NCI-H1105 treated with DMSO at 0.1 percent for 48 hours (cell line): ENCODE measurements at places on chromosomes 13 and 19.

DNA sequence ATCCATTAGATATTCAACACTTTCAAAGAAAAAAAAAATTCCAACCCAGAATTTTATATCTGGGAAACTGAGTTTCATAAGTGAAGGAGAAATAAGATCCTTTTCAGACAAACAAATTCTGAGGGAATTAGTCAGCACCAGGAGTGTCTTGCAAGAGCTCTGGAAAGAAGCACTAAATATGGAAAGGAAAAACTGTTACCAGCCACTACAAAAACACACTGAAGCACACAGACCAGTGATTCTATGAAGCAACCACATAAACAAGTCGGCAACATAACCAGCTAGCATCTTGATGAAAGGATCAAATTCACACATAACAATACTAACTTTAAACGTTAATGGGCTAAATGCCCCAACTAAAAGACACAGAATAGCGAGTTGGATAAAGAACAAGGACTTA, 368.4 kb upstream of the MIR17HG start:
- DNase-seq: no peak

DNA sequence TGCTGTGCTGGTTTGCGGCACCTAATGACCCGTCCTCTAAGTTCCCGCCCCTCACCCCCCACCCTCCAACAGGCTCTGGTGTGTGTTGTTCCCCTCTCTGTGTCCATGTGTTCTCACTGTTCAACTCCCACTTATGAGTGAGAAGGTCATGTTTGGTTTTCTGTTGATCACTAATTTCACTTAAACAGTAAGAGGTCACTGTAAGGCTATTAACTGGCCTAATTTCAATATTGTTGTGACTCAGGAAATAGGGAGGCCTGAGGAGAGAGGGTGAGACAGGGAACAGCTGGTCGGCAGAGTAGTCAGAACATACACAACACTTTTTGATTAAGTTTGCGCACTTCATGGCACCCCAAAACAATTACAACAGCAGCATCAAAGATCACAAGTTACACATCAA, 15.6 kb downstream of the TUBGCP3 start:
- no peak for DNase-seq

DNA sequence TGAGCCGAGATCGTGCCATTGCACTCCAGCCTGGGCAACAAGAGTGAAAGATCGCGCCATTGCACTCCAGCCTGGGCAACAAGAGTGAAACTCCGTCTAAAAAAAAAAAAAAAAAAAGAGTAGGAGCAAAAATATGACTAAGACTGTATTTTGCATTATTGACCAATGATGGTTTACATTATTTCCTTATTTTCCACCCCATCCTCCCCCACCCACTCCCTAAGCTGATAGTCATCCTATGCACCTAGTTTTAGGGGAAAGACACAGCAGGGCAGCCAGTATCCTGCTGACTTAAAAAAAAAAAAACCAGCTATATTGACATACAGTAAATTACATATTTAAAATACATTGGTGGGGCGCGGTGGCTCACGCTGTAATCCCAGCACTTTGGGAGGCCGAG, 25.1 kb downstream of the VAV1 start:
- DNase-seq: no peak

DNA sequence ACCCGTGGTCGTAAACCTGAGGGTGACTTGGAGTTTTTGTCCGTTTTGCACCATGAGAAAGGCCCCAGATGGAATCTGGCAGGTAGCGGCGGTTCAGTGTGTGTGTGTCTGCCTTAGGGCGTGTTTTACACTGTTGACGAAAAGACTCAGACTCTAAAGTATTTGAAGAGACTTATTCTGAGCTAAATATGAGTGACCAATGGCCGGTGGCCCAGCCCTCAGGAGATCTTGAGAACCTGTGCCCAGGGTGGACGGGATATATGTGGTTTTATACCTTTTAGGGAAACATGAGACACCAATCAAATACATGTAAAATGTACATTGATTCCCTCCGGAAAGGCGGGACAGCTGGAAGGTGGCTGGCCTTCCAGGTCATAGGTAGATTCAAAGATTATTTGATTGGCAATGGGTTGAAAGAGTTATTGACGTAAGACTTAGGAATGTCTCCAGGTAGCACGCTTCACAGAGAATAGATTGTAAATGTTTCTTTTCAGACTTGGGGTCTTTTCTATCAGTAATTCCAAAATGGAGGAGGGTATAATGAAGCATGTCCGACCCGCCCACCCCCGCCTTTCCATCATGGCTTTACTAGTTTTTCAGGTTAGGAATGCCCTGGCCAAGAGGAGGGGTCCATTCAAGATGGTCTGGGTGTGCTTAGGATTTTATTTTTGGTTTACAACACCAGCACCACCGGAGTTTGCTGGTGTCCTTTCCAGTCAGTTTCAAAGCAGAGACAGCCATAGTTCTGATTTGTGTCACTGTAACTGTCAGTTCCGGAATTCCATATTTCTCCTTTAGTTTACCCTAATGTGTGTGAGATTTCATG, 1.0 kb upstream of the ZNF529 start:
- DNase-seq: no peak

GRCh38 chr19:5054551-5055456, 85.9 kb downstream of the KDM4B start:
- DNase-seq: no peak

- DNase-seq: no peak
These were observed 7.8 kb downstream of the GRIN2D start for GRCh38 chr19:48401287-48401686.

GRCh38 chr13:39370554-39370953, 232.4 kb downstream of the LHFPL6 start:
- no peak for DNase-seq

GRCh38 chr19:14915116-14915515, 26.2 kb upstream of the OR7C2 start:
- no peak for DNase-seq

DNA sequence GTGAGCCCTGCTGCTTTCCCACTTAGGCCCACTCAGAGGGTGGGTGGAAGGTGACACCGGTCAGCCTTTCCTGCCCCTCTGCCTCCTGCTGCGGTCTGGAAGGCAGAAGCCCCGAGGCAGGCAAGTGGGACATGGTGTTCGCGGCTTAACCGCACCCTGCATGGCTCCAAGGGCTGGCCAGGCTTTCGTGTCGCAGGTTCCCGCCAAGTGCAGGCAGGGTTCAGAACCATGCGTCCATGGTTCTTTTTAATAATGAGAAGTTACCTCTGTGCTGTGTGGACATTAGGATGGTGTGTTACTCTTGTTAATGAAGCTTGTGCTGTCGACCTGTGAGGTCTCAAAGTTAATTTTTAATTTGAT, 986 bp downstream of the DGKH start:
- no peak for DNase-seq

- DNase-seq: no peak
These were observed 42.5 kb upstream of the ANKRD10 start for GRCh38 chr13:110957181-110957884.

DNA sequence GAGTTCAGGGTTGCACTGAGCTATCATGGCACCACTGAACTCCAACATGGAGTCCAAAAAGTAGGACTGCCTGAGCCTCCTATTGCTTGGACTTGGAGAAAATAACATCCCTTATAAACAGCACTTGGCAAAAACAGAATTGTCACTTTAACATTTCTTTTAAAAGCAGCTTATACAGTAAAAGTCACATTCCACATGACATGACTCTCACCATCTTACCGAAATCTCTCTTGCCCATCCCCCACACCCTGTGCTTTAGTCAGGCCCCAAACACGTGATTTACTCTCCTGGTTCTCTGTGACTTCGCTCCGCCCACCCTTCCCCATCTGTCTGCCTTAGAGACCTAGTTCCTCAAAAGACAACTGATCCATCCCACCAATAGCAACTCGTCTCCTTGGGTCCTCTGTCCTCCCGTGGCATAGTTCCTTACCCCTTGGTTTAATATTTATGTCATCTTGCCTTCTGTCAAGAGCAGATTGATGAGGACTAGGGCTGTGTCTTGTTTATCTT, 4.6 kb downstream of the SAFB start:
- DNase-seq: no peak

GRCh38 chr13:77779552-77780272, 82.2 kb downstream of the SLAIN1 start:
- DNase-seq: peak; percentile 61

GRCh38 chr13:44199627-44200207, 173.9 kb upstream of the SERP2 start:
- peak; percentile 15 for DNase-seq

DNA sequence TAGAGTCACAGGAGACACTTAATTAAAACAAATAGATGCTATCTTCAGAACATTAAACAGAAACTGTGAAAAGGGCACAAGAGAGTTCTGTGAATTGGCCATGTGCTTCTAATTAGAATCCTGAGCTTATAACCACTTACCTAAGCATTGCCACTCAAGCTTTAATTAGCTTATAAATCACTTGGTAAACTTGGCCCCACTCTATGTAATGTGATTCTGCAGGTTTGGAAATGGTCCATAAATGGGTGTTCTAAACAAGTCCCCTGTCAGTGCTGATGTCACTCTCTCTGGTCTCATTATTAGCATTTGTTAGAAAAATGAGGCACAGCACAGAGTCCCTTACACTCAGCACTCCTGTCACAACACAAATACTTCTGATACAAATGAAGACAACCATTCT, 18.0 kb downstream of the ZNF91 start:
- DNase-seq: peak; percentile 56

- no peak for DNase-seq
These were observed 83.8 kb downstream of the FAM216B start for GRCh38 chr13:42864952-42865767.

DNA sequence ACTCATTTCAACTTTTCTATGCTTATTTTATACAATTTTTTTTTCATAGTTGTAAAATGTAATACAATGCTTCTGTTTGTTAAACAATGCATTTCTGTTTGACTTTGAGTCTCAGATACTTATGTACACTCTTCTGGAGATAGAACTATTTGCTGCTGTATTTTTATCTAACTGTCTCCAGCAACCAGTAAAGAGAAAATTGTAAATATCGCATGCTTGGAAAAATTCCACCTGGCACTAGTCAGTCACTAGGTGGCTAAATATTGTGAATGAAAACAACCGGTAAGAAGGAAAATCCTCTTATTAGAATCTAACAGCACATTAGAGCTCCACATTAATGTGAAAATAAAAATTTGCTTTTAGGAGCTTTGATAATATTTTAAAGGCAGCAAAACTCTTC, 876.5 kb downstream of the PCDH9 start:
- peak; percentile 29 for DNase-seq

- no peak for DNase-seq
These were observed 416 bp upstream of the DOCK9 start for GRCh38 chr13:98978280-98978679.

DNA sequence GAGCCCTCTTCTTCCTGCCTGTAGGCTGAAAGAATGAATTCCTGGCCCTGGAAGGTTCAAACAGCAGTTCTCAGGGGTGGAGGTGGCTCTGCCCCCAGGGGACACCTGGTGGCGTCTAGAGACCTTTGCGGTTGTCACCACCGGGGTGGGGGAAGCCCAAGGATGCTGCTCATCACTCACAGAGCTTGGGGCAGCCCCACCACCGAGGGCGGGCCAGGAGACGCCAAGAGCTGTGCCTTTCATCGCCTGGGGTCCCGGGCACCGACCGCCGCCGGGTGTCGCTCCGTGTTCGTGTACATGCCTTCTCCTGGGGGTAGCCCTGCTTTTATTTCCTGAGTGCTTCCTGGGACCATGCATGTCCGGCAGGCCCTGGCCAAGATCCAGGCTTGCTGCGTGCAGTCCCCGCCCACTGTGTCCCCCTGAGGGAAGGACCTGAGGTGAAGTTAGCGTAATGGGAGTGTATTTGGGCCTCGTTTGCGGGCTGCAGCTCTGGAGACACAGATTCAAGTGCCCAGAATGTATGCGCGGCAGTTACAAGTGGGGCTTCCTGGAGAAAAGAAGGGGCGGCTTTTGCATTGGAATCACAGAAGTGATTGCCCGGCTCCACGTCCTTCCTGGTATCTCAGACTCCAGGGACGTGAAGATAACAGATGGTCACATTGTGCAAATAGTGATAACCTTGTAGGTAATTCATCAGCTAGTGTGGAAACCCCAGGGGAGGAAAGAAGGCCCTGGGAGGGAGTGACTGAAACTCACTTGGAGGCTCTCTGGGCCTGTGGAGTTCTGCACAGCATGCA, 7.8 kb downstream of the DOT1L start:
- DNase-seq: no peak

GRCh38 chr13:73364736-73365135, 305.9 kb downstream of the KLF5 start:
- DNase-seq: no peak

GRCh38 chr19:4077800-4078684, 11.3 kb upstream of the ZBTB7A start:
- no peak for DNase-seq

GRCh38 chr19:4064149-4064495, 2.6 kb downstream of the ZBTB7A start:
- no peak for DNase-seq

DNA sequence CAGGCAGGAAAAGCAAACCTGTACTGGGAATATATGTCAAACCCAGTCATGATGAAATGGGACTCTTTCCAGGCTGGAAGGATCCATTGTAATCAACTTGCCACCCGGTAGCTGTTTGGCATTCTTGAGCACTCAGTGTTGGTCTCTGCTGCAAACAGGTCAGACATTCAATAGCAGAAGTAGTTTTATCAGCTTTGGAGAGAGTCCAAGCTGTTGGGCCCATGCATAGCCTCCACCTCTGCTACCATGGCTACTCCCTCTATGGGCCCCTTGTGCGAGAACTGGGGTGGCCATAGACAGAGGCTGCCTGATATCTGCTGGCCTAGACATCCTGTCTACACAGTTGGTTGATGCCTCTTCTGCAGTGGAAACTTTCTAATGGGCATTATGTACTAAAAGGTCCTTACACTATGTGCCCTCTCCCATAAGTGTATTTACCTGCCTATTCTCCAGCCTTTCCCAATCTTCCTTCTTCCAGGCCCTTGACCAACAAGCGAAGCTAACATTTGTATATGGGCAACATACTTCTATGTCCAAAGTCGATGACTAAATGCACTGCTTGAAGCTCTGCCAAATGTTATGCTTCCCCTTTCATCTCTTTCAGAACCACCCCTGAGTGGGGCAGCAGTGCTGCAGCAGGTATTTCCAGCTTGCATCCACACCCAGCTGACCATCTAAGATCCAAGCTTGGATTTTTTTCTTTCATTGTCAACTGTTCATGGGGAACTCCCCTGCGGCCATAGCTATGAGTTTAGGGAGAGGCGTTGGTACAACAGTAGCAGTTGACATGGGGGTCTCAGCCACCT, 5.3 kb upstream of the RNF6 start:
- no peak for DNase-seq

DNA sequence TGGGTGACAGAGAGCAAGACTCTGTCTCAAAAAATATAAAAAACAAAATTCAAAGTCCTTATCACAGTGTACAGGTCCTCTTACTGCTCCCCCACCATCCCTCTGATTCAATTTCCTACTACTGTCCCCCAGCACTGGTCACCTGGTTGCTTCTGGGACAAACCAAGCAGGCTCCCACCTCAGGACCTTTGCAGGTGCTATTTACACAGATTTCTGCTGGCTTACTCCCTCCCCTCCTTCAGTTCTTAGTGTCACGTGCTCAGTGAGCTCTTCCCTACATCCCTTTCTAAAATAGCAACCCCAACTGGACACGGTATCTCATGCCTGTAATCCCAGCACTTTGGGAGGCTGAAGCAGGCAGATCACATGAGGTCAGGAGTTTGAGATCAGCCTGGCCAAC, 6.0 kb downstream of the IRF2BP1 start:
- DNase-seq: no peak
